ENCODE measurements at places on chromosomes 4 and X.

DNA sequence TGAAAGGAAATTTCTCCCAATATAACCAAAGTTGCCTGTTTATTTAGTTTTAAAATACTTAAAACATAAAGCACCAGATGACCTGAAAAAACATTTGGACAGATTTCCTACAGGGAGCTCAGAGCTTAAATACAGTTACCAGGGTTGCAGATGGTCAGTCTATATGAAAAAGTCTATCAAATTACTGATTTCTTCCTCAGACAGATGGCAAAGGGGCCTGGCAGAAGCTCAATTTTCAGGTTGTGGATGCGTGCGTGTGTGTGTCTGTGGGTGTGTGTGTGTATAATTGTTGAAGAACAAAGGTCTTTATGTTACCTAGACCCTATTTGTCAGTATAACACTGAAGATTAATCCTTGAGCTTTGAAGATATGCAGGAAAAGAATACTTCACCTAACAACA lies 169.4 kb downstream of the MAD2L1 start:
- DNase-seq, result no peak
- H3K27me3 ChIP-seq, result no peaks in the 10 kb centered on the region
- no peak overlapping the region for H3K4me3 ChIP-seq
- no peaks in the 10 kb centered on the region for H3K4me1 ChIP-seq
- H3K36me3 ChIP-seq, result no peaks in the 10 kb centered on the region

GRCh38 chrX:72046447-72046846 lies 85.3 kb downstream of the RTL5 start:
- H3K27ac ChIP-seq, result no peak overlapping the region
- H3K36me3 ChIP-seq, result no peaks in the 10 kb centered on the region
- no peak for DNase-seq
- H3K4me1 ChIP-seq, result peaks cover 9% of the 10 kb centered on the region

- no peaks in the 10 kb centered on the region for H3K27me3 ChIP-seq
- no peak for DNase-seq
- H3K4me1 ChIP-seq, result no peaks in the 10 kb centered on the region
- H3K4me3 ChIP-seq, result no peak overlapping the region
- H3K36me3 ChIP-seq, result no peaks in the 10 kb centered on the region
These were observed 44.5 kb upstream of the PGRMC2 start for GRCh38 chr4:128332081-128332480.

DNA sequence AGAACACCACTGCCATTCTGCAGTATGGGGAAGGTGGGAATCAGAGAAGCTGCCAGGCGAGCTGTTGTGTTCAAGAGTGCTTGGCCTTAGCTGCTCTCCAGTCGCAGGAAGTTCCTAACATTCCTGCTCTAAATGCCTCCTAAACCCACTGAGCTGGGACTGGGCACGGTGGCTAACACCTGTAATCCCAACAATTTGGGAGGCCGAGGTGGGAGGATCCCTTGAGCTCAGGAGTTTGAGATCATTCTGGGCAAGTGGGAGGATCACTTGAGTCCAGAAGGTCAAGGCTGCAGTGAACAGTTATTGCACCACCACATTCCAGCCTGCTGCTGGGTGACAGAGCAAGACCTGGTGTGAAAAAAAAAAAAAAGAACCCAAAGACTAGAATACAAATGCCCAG lies 690.3 kb upstream of the FAM241A start:
- no peak for DNase-seq
- H3K27ac ChIP-seq, result no peak overlapping the region
- H3K36me3 ChIP-seq, result no peaks in the 10 kb centered on the region
- no peaks in the 10 kb centered on the region for H3K4me1 ChIP-seq

DNA sequence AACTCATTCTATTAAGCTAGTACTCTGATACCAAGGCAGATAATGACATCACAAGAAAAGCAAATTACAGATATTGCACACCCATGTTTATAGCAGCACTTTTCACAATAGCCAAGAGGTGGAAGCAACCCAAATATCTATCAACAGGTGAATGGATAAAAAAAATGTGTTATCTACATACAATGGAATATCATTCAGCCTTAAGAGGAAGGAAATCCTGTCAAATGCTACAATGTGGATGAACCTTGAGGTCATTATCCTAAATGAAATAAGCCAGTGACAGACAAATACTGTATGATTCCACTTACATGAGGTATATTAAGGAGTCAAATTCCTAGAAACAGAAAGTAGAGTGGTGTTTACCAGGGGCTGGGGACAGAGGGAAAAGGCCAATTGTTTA lies 14.3 kb downstream of the FABP2 start:
- H3K4me1 ChIP-seq, result peaks cover 6% of the 10 kb centered on the region
- no peak for DNase-seq
- no peak overlapping the region for H3K27ac ChIP-seq
- no peak overlapping the region for H3K4me3 ChIP-seq
- no peaks in the 10 kb centered on the region for H3K27me3 ChIP-seq

DNA sequence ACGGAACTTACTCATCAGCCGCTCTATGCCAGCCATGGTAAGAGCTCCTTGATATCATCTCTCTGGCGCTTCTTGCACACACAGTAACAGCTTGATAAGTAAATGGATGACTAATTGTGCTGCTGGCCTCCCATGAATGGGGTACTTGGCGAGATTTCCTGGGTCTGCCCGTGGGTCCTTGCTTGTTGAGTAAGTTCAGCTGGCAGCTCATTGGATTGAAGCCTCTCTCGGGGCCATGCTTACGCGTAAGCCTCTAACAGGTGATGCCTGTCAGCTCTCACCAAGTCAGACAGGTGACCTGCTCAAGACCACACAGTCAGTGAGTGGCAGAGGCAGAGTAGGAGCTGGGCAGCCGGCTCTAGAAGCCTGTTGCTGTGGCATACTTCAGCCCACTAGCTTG lies 7.7 kb downstream of the NSG1 start:
- H3K4me1 ChIP-seq, result no peaks in the 10 kb centered on the region

DNA sequence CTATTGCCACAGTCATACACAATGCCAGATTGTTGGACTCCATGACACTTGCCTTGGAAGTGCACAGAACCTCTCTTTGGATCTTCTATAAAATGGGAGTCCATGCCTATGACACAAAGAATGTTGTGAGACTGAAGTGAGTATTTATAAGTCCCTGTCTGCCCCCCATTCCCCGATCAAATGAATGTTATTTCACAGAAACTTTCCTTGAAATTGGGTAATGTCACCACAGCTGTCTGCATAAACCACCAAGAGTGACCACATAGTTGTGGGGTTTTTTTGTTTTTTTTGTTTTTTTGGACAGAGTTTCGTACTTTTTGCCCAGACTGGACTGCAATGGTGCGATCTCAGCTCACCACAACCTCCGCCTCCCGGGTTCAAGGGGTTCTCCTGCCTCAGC lies 27.1 kb upstream of the REST start:
- no peak overlapping the region for H3K27ac ChIP-seq
- no peaks in the 10 kb centered on the region for H3K4me1 ChIP-seq
- H3K4me3 ChIP-seq, result no peak overlapping the region
- peaks cover 12% of the 10 kb centered on the region for H3K27me3 ChIP-seq
- no peak for DNase-seq

GRCh38 chr4:40335525-40335894 lies 377 bp downstream of the CHRNA9 start:
- H3K27me3 ChIP-seq, result peaks cover 31% of the 10 kb centered on the region
- peaks cover 15% of the 10 kb centered on the region for H3K4me1 ChIP-seq
- peaks cover 2% of the 10 kb centered on the region for H3K36me3 ChIP-seq
- no peak overlapping the region for H3K27ac ChIP-seq

DNA sequence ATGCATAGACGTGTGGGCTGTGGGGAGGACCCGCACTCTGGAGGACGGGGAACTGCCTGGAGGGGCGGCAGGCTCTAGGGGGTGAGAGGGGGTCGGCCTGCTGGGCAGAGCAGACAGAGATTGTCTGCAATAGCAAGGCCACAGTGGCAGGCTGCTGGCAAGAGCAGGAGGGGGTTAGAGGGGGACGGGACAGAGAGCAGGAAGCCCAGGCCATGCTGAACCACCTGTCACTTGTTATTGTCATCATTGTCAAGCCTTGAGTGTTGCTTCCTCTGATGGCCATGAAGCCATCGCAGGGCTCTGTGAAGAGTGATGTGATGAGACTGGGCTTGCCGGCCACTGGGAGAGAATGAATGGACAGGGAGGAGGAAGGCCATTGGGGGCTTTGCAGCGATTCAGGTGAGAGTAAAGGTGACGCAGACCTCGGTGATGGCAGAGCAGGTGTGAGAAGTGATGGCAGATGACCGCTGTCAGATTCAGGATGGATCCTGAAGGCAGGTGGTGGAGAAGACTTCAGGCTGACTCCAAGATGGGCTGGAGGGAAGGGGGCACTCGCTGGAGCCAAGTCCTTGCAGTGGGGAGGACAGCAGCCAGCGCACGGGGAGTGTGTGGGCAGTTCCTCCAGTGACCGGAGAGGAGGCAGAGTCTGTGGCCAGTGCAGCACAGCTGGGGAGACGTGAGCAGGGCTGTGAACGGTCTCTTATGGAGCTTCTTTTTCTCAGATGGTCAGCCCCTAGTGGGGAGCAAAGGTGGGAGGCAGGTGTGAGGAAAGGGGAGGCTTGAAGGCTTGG lies 43.6 kb downstream of the HTT-AS start:
- H3K4me1 ChIP-seq, result no peaks in the 10 kb centered on the region
- H3K27me3 ChIP-seq, result peaks cover 40% of the 10 kb centered on the region
- no peak overlapping the region for H3K4me3 ChIP-seq
- no peaks in the 10 kb centered on the region for H3K36me3 ChIP-seq
- no peak overlapping the region for H3K27ac ChIP-seq

- no peak for DNase-seq
- no peaks in the 10 kb centered on the region for H3K4me1 ChIP-seq
- no peaks in the 10 kb centered on the region for H3K36me3 ChIP-seq
- no peaks in the 10 kb centered on the region for H3K27me3 ChIP-seq
- H3K4me3 ChIP-seq, result no peak overlapping the region
These were observed 1361.9 kb upstream of the ADGRL3 start for GRCh38 chr4:59838236-59838635.

- DNase-seq, result peak; percentile 43
- H3K27me3 ChIP-seq, result no peaks in the 10 kb centered on the region
- no peaks in the 10 kb centered on the region for H3K4me1 ChIP-seq
- no peak overlapping the region for H3K4me3 ChIP-seq
- H3K36me3 ChIP-seq, result no peaks in the 10 kb centered on the region
- H3K27ac ChIP-seq, result no peak overlapping the region
These were observed 75.8 kb downstream of the NUDT11 start for GRCh38 chrX:51420610-51421009.

GRCh38 chrX:18873189-18873791 lies 110.6 kb downstream of the PHKA2 start:
- no peaks in the 10 kb centered on the region for H3K4me1 ChIP-seq
- H3K27me3 ChIP-seq, result peaks cover 4% of the 10 kb centered on the region
- H3K4me3 ChIP-seq, result no peak overlapping the region

GRCh38 chrX:65686236-65686635 lies 18.8 kb downstream of the MSN start:
- H3K4me3 ChIP-seq, result no peak overlapping the region
- no peak for DNase-seq
- H3K27me3 ChIP-seq, result no peaks in the 10 kb centered on the region
- peaks cover 93% of the 10 kb centered on the region for H3K4me1 ChIP-seq

- H3K4me3 ChIP-seq, result no peak overlapping the region
- H3K27ac ChIP-seq, result no peak overlapping the region
- DNase-seq, result no peak
- no peaks in the 10 kb centered on the region for H3K36me3 ChIP-seq
These were observed 444.8 kb upstream of the SLIT2 start for GRCh38 chr4:19806865-19807264.

GRCh38 chr4:79576429-79576753 lies 168.4 kb upstream of the GK2 start:
- H3K27me3 ChIP-seq, result no peaks in the 10 kb centered on the region
- no peak for DNase-seq
- no peak overlapping the region for H3K4me3 ChIP-seq
- no peak overlapping the region for H3K27ac ChIP-seq
- no peaks in the 10 kb centered on the region for H3K36me3 ChIP-seq
- H3K4me1 ChIP-seq, result no peaks in the 10 kb centered on the region

DNA sequence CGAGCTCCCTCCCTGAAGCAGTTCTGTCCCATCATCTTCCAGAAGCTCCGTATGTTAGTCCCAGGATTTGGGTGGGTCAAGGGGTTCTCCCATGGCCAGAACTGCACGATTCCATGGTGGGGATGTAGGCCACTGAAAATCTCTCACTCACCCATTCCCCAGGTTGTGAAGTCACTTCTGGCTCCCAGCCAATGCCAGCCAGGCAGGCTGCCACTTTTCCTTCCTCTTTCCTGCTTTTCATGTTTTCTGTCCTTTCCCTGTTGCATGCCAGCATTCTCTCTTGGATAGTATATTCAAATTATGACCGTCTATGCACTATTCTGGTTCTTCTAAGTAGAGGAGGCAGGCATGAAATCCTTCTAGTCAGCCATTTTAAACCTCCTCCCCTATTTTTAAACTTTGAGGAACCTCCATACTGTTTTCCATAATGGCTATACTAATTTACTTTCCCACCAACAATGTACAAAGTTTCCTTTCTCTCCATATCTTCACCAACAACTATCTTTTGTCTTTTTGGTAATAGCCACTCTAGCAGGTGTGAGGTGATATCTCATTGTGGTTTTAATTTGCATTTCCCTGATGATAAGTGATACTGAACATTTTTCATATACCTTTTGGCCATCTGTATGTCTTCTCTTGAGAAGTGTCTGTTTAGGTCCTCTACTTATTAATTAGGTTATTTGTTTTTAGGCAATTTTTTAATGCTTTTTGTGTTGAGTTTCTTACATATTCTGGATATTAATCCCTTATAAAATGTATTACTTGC lies 182.1 kb upstream of the TET2 start:
- H3K27me3 ChIP-seq, result no peaks in the 10 kb centered on the region
- H3K27ac ChIP-seq, result no peak overlapping the region
- DNase-seq, result no peak
- no peaks in the 10 kb centered on the region for H3K36me3 ChIP-seq

DNA sequence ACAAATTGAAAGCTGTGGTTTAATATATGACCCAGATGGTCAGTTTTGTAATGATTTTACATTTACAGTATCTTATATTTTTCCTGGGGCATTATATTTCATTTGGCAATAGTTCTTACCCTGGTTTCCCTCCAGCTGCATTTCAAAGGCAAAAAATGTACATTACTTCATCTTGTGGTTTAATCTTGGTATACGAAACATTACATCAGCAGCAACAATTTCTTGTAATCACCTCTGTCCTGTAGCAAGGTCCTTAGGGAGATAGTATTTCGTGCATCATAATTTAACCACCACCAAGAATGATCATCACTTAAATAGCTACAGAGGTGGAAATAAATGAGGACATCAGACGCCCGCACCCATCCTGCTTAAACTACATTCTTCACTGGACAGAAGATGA lies 48.8 kb downstream of the HS6ST2 start:
- no peaks in the 10 kb centered on the region for H3K4me1 ChIP-seq
- no peaks in the 10 kb centered on the region for H3K27me3 ChIP-seq
- H3K27ac ChIP-seq, result no peak overlapping the region

- no peak overlapping the region for H3K4me3 ChIP-seq
- H3K36me3 ChIP-seq, result no peaks in the 10 kb centered on the region
- DNase-seq, result no peak
- H3K27me3 ChIP-seq, result no peaks in the 10 kb centered on the region
These were observed 114.5 kb downstream of the LARP7 start for GRCh38 chr4:112751447-112751846.

- no peaks in the 10 kb centered on the region for H3K36me3 ChIP-seq
- H3K4me1 ChIP-seq, result peaks cover 16% of the 10 kb centered on the region
- no peaks in the 10 kb centered on the region for H3K27me3 ChIP-seq
- H3K27ac ChIP-seq, result no peak overlapping the region
- no peak for DNase-seq
- no peak overlapping the region for H3K4me3 ChIP-seq
These were observed 116.3 kb downstream of the MSN start for GRCh38 chrX:65783746-65784145.
